ENCODE measurements at places on chromosomes 7 and 10.

- DNase-seq = no peak
Observed at GRCh38 chr7:46636022-46636421, 715.0 kb upstream of the IGFBP3 start.

GRCh38 chr7:104950754-104951153, 63.3 kb upstream of the KMT2E start:
- no peak for DNase-seq

DNA sequence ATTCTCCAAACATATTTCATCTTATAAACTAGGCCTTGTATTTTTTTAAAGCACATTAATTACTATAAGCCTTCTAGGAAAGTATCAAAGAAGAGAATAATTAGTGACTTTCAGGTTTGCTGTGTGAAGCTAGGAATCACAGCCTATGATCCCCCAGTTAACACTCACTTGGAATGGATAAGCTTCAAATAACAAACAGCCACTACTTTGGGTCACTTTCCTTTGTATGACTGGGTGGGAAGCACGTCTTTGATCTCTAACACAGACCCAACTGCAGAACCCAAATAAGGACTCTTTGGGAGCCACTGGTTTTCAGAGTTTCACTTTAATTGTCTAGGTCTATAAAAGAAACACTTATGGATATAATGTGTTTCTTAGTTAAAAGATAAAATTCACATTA, 769.3 kb downstream of the MAGI2 start:
- no peak for DNase-seq

DNA sequence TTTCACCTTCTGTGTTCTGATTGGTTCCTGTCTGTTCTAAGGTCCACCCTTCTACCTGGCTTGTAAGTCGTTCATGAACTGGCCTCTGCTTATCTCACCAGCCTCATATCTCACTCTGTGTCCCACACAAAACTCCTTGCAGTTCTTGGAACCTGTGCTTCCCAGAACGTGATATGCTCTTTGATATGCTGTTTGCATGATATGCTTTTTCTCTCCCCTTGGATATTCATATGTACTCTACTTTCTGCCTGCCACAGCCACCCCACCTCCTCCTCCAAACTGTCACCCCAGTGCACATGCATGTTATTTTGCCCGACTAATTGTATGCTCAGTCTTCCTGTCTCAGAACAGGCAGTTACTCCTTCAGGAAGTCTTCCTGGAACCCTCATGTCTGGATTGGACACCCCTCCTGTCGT, 1.9 kb upstream of the ITPRIP start:
- DNase-seq = peak; percentile 5

- no peak for DNase-seq
Observed at GRCh38 chr10:114002422-114002821, 41.2 kb upstream of the ADRB1 start.

DNA sequence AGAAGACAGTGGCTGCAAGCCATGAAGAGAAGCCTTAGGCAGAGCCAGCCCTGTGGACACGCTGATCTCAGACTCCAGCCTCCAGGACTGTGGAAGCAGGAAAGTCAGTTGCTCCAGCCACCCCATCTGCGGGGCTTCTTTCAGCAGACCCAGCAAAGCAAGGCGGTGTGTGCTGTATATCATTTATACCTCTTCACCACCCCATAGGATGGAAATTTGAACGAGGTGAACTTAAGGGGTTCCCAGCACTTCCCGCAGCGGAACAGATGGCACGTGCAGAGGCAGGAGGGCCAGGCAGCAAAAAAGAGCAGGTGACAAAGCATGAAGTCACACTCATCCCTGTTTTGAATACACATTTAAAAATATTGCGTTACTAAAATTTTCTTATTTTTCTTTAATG, 159.4 kb downstream of the ADARB2 start:
- DNase-seq = no peak

DNA sequence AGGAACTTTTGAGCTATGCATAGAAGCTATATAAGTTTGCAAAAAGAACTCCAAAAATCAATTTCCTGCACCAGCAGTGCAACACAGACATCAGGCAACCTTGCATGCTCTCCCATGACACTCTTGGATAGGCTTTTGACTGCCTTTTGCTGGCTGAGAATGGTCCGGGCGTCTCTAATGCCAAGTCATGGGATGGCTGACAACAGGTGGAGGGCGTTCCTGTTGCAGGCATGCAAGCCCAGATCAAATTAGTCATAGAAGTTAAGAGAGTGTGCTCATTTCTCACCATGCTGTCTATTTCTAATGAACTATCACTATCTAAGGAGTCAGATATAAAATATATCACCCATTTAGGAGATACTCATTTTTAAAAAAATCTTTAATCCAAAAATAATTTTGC, 8.4 kb downstream of the PLCE1 start:
- no peak for DNase-seq

- no peak for DNase-seq
Observed at GRCh38 chr7:13898957-13899670, 90.4 kb downstream of the ETV1 start.

DNA sequence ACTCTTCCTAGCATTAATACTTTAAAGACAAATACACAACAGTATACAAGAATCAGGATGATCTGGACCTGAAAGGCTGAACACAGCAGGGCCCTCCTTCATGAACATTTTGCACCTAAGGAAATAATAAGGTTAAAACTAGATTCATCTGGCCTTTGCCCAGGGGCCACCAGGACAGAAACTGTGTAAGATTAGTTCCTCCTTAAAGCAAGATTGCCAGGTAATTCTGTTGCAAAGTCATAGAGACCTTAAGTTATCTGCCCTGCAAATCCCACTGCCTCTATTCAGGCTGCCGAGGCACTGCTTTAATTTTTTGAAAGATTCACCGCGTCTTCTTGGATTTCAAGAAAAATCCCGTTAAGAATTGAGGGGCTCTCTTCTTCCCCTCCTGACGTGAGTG, 1.6 kb upstream of the KIAA1217 start:
- no peak for DNase-seq

DNA sequence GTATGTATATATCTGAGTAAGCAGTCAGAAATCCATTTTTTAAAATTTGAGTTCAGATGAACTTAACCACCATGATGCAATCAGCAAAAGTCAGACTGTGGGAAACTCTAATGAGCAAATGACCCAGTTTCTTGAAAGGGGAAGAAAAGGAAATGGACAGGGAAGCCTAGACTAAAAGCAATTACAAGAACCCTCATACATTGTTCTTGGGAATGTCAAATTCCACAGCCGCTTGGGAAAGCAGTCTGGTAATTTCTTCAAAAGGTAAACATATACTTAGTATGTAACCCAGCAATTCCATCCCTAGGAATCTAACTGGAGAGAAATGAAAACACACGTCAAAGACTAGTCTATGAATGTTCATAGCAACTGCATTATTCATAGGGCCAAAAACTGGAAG, 16.4 kb upstream of the FOXK1 start:
- DNase-seq = no peak

DNA sequence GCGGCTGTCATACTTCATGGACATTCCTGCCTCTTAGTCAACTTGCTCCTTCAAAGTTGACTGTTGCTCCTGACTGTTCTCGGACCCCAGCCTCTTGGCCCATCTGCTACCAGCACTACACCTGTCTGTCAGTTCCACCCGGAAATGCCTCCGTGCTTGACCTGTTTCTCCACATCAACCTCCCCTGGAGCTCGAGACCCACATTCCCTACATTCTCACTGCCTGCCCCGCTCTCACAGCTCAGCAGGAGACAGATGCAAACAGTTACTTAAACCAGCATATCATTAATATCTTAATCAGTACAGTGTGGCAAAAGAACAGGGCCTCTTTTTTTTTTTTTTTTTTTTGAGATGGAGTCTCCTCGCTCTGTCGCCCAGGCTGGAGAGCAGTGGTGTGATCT, 174.3 kb downstream of the NRP1 start:
- no peak for DNase-seq

GRCh38 chr10:49837051-49837478, 74.9 kb upstream of the OGDHL start:
- DNase-seq = no peak

- DNase-seq = no peak
Observed at GRCh38 chr10:99369551-99369950, 40.4 kb downstream of the CNNM1 start.

DNA sequence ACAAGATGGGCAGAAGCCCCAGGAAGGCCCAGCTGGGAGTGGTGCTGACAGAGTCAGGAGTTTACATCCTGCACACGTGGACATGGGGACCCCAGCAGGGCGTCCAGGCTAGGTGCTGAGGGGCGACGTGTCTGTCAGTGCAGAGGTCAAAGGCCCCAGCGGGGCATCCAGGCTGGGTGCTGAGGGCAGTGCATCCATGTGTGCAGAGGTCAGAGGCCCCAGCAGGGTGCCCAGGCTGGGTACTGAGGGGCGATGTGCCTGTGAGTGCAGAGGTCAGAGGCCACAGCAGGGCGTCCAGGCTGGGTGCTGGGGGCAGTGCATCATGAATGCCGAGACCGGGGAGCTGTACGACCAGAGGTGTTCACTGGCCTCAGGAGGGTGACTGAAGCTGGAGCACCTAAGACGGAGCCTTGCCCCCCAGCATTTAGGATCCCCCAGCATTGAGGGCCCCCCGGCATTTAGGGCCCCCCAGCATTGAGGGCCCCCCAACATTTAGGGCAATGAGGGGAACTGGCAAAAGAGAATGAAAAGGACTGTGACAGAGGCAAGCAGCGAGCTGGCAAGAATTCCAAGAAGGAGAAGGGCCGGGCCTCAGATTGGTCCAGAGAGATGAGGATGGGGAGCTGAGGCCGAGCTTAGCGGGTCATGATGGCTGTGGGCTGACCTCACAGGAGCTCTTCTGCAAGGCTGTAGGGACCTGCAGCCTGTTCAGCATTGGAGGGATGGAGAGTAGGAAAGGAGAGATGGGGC, 474.9 kb downstream of the PTPRN2 start:
- no peak for DNase-seq

- no peak for DNase-seq
Observed at GRCh38 chr7:123916240-123916724, 8.8 kb upstream of the SPAM1 start.
